Kasumi-1 (cell line): ENCODE measurements at places on chromosomes 1 and 21.
A peak's percentile ranks its signal among the peaks of the same experiment; 100 is the strongest.

- DNase-seq: no peak
Observed at GRCh38 chr1:40676501-40676900, 11.0 kb upstream of the RIMS3 start.

DNA sequence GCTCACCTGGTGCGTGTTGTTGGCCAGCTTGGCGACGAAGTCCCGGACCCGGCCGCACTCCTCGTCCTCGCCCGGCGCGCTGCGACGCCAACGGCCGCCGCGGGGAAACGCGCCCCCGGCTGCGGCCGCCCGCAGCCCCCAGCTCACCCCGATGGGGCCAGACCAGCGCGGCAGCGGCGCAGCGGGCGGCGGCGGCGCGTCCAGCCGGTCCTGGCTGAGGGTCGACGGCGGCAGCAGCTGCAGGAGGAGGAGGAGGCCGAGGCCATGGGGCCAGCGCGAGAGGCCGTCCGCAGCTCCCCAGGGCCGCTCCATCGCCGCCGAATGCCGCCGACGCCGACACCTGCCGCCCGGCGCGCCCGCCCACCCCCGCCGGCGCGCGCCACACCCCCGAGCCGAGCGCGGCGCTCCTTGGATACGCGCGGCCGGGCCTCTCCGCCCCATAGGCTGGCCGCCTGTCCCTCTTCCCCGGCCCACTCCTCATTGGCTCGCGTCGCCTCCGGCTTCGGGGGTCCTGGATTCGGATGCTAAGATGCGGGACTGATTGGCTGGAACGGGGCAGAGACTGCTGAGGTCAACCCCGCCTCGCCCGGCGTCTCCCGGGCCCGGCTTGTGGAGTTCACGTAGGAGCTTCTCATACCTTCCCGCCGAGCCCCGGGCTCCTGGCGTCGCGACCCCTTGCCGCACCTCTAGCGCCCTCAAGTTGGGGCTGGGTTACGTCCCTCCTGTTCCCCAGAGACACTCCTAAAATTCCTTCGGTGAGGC is at the start of gene SORT1:
SORT1 (minus strand) TSS at position 338 of the 762 bp plus-strand sequence; CDS start at position 312, 26 bp downstream.
- DNase-seq: peak; percentile 89

DNA sequence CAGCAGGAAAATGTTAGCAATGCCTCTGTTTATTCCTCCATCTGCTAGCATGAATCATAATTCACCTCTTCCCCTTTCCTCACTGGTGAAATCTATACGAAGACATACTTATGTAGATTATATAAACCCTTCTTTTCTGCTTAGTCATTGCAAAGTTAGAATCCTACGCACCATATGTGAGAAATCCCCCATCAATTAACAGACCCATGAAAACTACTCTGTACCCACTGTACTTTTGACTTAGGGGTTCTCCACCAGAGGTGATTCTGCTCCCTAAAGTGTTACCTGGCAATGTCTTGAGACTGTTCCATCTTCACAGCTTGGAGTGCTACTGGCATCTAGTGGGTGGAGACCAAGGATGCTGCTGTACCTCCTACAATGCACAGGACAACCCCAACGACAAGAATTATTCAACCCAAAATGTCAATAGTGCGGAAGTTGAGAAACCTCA is 49.6 kb upstream of the KCTD3 start:
- DNase-seq: no peak

GRCh38 chr1:150243003-150243402 is 7.1 kb upstream of the ANP32E start:
- DNase-seq: no peak

GRCh38 chr21:26060335-26061115 is 110.0 kb downstream of the APP start:
- DNase-seq: peak; percentile 10

DNA sequence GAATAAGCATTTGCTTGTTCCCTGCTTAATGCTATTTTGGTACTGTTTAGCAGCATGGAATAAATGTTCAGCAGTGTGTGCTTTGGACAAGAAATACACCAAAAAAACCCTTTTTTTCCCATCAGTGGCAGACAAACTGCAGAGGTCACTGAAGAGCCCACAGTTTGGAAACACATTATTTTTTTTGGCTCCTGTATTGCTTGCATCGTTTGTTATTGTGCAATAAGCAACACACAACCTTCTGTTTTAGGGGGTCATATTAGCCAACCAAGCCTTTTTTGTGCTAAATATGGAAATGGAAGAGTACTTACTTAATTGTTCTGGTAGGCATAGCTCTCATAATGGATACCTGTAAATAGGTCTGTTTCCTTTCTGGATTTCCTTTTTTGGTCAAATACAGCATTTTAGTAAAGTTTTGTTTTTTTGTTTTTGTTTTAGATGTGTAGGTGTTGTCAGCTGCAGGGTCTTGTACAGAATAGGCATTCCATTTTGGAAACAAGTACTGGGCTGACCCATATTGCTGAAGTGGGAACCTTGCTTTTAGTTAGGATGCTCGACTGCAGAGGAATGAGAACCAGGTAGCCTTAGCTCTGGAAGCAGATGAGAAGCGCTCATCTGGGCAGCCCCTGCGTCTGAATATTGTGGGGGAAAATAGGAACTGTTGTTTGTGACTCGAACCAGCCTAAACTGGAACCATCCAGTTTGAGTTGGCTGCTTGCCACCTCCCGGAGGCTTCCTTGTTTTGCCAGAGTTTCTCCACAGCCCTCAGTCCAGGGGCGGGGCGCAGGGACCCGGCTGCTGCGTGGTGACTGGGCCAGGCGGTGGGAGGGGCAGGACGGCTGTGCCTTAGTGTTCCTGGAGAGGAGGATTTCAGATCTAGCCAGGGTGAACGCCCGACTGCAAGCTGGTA is 38.4 kb downstream of the SPEN start:
- peak; percentile 95 for DNase-seq

DNA sequence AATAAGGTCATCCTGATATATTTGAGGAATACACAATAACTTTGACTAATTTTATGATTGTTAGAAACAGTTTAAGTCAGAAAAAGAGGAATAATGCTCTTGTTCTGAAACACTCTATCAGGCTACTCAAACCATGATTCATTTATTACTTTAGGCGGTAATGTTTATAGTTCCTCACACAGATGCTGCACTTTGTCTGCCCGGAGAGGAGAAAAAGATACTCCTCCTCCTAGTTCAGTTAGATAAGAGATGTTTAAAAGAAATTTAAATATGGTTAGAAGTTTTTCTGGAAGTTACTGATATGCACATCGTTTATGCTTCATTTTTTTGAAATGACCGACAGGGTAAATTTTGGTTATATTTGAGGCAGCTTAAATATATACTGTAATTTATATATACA is 103.0 kb downstream of the ZMYM4 start:
- no peak for DNase-seq

DNA sequence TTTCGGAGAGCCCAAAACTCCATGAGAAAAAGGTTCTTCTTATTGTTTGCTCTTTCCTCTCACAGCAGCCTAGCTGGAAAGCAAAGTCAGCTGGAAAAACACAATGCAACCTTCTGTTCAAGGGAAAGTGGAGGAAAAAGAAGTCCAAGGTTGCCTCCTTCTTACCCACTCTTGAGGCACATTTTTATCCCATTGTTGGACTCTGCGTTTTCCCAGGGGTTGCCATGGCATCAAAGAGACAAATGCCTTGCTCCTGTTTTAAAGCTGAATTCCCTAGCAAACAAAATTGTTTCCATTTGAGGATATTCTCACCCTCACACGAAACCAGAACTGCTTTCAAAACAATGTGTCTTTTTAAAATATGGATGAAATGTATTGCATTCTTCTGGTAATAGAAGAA is 45.1 kb upstream of the PALMD start:
- no peak for DNase-seq

- no peak for DNase-seq
Observed at GRCh38 chr1:100538913-100539835, 1.2 kb downstream of the GPR88 start.

DNA sequence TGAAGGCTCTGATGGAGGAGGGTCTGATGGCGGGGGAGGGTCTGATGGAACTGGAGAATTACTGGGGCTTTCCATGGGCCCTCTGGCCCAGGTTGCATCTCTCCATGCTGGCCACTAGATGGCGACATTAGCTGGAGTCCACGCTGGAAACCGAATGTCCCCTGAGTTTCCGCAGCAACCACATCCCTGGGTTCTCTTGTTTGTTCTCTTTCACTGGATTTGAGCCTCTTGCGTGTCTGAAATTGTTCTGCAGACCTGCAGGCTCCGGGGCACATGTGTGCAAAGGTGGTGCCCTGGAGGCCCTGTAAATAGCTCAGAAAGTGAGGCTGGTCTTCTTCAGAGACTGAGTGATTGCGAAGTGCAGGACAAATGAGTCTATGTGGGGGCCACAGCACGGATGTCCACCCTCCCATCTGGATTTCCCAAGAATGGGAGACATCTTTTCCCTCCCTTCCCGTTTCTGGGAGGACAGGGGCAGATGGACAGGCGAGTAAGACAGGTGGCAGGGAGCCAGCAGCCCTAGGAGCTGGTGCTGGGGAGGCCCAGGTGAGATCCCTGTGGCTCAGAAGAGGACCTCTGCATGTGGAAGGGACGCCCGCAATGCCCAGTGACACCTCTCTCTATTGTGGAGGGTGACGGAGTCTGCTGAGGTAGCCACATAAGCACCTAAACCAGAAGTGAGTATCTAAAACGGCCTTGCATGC is 73.2 kb upstream of the ABCG1 start:
- peak; percentile 79 for DNase-seq

DNA sequence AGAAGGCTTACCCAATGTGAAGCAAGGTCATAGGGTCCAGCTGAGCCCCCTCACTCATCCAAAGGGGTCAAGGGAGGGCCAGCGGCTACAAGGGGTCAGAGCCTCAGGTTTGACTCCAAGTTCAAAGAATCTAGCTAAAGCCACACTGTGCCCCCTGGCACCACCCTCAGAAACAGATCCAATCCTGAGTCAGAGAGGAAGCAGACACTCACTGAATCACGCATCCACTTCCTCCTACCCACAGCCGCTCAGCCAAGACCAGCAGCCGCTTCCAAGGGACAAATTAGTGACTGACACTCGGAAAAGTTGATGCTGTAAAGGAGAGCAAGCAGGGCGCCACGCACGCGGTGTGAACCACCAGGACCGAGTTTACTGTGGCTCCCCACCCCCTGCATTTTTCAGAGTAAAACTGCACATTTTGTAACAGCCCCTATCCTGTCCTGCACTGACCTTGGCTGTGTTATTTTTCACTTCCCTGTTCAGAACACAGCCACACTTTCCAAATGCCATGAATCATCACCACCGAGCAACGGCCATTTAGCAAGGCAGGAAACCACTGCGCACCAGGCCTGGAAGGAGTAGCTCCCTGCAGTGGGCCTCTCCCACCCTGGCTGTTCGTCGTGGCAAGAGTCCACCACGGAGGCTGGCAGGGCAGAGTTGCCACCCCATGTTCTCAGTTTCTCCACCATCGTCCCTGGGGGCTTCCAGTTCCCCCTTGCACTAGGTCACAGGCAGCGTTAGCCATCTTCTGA is 147.8 kb downstream of the TOMM20 start:
- peak; percentile 100 for DNase-seq

DNA sequence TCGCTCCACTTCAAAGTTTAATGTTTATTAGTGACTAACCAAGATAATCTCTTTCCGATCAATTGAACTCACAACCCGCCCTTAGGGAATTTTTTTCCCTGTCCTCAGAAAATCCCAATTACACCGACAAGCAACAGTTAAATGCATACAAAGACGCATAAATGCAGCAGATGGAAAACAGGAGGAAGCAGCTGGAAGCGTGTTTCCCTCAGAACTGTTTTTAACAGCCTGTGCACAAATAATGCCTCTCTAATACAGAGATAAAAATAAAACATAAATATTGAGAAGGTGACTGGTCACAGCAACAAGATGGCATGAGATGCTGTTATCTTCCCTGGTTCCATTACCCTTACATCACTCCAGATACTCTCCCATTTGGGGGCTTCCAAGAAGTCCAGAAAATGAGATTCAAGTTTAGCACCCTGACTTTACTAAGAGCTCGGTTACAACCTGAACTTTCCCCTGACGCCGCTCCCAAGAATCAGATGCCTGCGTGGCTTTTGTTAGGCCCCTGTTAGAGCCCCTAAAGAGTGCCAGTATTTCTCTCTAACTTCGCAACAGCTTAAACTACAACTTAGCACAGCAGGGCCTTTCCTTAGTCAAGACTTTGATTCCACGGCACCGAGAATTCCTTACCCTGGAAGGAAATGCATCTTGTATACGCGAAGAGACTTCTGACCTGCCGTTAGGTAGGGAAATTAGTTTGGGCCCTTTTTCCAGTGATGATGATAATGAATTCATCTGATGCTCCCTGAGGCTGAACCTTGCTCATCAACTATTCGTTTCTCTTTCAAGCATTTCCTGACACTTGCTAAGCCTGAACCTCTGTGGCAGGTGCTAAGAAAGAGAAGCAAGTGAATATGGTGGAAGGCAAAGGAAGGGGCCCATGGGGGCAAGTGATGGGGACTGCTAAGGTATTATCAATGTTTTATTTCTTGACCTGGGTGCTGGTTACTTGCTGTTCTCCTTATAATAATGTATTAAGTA is 137.7 kb upstream of the SMYD2 start:
- no peak for DNase-seq

- DNase-seq: peak; percentile 40
Observed at GRCh38 chr1:198320759-198321158, 164.0 kb downstream of the NEK7 start.

DNA sequence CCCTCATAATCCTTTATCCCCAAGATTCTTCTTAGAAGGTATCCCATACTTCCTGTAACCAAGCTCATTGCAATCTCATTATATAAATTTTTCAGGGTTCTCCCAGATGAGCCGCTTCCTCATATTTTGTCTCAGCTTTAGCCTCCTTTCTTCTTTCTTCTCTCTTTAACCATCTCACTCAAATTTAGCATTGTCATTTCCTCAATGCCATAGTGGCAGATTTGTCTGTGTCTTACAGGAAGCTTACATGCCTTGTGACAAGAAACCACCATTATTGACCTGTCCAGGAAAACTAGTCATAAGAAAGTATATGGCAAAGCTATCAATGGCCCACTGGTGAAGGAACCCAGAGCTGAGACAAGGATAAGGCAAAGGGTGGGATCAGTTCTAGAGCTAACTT is 6.0 kb upstream of the FCRL2 start:
- no peak for DNase-seq
